ENCODE measurements at places on chromosomes 7 and 10.

- DNase-seq = no peak
These were observed 574.6 kb downstream of the GRID1 start for GRCh38 chr10:85791818-85792532.

DNA sequence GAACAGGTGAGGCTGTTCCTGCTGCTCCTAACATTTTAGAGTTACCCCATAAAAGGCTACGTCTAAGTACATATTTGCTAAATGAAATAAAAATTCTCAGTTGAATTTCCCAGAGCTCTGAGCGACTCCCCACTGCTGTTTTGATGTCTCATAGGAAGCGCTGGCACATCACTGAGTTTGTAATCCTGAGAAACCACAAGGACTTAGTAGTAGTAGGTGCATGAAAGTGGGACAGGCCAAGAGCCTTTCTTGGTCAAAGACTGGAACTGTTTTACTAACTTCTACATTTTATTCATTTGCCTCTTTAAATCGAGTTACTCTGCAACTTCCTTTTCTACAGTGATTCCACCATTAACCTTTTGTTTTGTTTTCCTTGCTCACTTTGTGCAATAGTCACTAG, 85.9 kb downstream of the XPNPEP1 start:
- no peak for DNase-seq

DNA sequence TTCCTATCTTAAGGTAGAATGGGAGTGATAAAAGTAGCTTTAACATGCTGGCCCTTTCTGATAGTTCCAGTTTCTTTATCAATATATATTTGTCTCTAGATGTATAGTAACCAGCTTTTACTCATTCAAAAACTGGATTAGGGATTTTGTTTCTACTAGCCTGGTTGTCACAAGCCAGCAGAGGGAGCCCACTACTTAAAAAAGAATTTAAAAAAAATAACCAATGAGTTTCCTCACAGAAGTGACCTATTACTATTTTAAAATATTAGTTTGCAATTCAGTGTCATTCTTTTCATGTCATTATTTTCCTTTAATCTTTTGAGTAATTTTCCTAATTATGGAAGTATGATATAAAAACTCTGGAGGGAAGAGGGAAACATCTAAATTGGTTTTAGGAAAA, 142.1 kb downstream of the PHTF2 start:
- no peak for DNase-seq

GRCh38 chr7:127813991-127814541, 162.1 kb downstream of the SND1 start:
- no peak for DNase-seq

GRCh38 chr10:63416376-63416775, 49.4 kb downstream of the JMJD1C start:
- no peak for DNase-seq

GRCh38 chr7:124269774-124270173, 236.9 kb upstream of the TMEM229A start:
- DNase-seq = no peak

DNA sequence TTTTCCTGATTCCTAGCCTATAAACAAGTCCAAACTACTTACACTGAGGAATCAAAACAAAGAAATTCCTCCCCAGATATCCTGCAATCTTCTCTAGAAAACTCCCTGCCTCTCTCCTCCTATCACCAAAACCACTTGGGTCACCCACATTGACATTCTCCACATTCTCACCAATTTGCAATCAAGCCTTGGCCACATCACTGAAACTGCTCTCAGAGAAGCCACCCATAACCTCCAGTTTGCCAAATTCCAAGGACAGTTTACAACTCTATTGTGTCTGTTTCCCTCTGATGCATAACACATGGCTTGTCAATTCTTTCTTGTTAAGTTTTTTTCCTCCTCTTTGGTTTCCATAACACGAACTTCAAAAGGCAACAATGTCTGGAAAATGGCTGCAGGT, 233.5 kb downstream of the XPNPEP1 start:
- no peak for DNase-seq

GRCh38 chr10:79905322-79906314, 43.3 kb downstream of the SFTPD start:
- no peak for DNase-seq

- DNase-seq = no peak
These were observed 145.0 kb downstream of the TCERG1L start for GRCh38 chr10:131166486-131166885.

- DNase-seq = no peak
These were observed 70.9 kb upstream of the COL1A2 start for GRCh38 chr7:94323844-94324243.

GRCh38 chr7:3605222-3605621, 304.2 kb downstream of the SDK1 start:
- no peak for DNase-seq

Data from NCI-H1436 treated with DMSO at 0.1 percent for 48 hours (cell line).